ENCODE measurements at places on chromosomes 12 and 14.

DNA sequence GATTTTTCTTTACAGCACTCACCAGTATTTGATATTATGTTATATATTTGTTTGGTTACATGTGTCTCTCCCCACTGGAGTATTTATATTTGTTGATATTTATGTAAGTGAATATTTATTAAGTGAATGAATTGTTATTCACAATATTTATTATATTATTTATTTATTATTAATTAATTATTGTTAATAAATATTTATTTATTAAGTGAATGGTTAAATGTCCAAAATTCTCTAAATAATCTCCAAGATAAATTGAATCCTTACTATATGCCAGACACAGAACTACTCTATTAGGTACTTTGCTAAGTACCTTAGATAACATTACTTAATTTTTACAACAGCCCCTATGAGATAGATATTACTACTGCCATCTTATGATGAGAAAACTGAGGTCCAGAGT is 10.2 kb upstream of the CRY1 start:
- DNase-seq = no peak

- no peak for DNase-seq
These were observed 652 bp upstream of the SELPLG start for GRCh38 chr12:108634341-108634751.

- no peak for DNase-seq
These were observed 137.6 kb downstream of the KTN1 start for GRCh38 chr14:55717621-55718020.

- DNase-seq = peak; percentile 26
These were observed 26.2 kb downstream of the RTRAF start for GRCh38 chr14:52015411-52016030.

GRCh38 chr12:28343713-28344112 is 153.5 kb downstream of the CCDC91 start:
- no peak for DNase-seq

- DNase-seq = no peak
These were observed 252.7 kb downstream of the LRFN5 start for GRCh38 chr14:41859336-41859735.

- DNase-seq = no peak
These were observed 17.3 kb upstream of the CKAP4 start for GRCh38 chr12:106265116-106265515.

GRCh38 chr14:101128478-101129321 is 225.2 kb upstream of the RTL1 start:
- DNase-seq = no peak

GRCh38 chr12:28027328-28027727 is 54.8 kb upstream of the PTHLH start:
- DNase-seq = no peak

- DNase-seq = peak; percentile 60
These were observed 263.8 kb upstream of the DIO2 start for GRCh38 chr14:80475074-80475473.

DNA sequence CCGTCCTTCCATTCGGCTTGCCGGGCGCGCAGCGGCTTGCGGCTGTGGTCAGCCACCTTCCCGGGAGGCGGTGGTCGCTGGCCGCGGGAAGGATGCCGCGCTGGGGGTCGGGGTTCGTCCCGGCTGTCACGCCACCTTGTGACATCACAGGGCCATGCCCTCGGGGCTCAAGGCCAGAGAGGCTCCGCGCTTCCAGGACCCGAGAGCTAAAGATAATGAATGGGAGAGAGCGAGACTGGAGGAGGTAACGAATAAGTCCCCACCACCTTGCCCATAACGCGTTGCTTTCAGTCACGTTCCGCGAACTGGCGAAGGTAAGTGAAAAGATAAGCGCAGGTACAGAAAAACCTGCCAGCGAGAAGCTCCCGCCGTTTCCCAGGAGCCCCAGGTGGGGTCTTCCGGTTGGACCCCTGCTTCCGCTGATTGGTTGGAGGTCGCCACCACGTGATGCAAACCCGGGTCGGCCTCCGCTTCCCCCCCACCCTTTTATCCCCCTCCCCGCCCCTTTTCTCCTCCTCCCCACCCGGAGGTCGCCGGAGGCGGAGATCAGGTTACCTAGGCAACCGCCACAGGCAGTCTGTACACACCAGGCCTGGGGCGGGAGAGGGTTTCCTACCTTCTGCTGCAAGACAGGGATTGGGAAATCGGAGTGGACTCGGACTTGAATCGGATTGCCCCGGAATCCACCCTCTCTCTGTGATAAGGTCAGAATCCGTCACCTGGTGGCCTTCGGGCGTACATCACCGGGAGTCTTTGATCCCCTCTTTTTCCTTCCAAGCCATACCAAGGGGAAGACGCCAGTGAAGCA is at the start of gene LRRC9:
Gene LRRC9, plus strand, starts transcription at position 575 of the 808 bp plus-strand sequence.
- no peak for DNase-seq

DNA sequence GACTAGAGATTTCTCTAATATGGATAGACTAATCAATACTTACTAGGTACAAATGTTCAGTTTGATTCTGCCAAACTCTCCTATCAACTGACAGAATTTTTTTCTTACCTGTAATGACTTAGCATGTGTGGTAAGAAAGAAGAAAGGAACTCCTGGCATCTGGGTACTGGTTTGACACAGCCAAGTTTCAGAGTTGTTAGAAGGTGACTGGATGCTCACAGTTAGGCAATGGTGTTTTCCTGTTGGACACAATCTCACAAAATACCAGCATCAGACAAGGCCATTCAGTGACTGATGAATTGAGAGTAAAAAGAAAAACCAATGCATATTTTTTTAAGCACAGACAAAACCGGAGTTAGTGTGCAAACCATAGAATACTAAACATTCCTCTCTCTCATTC is 4.2 kb downstream of the MUCL1 start:
- no peak for DNase-seq

DNA sequence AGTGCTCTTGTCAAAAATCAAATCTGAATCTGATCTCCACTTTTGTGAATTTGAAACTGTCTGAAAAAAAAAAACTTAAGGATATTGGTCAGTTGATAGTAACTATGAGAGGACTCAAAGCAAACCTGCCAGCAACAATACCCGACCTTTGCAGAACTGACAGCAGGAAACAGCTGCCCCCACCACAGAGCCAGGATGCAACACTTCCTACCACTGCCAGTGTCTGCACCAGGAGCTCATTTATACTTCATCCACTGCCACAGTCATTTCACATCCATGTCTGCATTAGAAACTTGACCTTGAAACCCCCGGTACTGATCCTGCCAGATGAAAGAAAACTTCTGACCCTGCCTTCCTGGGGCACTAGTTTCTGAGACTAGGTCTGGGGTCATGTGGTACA is 27.4 kb upstream of the RXYLT1 start:
- no peak for DNase-seq

- peak; percentile 49 for DNase-seq
These were observed 57.1 kb downstream of the ZDHHC17 start for GRCh38 chr12:76820888-76821482.

DNA sequence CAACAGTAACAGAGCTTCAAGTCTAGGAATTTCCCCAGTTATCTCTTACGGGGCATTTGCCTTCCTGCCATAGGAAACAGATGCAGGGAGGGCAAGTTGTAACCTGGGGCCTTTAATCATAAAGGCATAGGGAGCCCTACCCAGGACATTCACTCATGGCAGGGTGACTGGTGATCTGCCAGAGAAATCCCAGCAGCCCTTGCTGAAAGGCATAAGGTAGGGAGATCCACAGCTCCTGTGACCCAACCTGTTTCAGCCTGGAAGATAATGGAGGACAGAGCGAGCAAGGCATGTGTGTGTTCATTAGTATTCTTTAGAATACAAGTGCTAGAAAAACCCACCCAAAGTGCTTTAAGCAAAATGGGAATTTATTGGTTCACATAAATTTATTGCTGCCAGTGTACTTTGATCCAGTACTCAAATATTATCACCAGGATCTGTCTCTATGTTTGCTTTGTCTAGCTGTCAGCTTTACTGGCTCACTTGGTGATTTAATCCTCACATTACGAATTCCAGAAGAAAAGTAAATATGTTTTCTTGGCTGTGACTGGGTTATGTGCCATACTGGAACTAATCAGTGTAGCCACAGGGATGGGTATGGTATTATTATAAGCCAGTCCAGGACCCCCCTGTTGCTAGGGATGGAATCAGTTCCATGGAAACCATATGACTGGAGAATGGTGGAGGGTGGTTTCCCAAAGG is 21.1 kb upstream of the AKAP6 start:
- peak; percentile 40 for DNase-seq
